ENCODE measurements at places on chromosomes 1 and 21.

- no peak for DNase-seq
Measured at GRCh38 chr1:5901150-5901549, 91.1 kb downstream of the NPHP4 start.

- DNase-seq: no peak
Measured at GRCh38 chr21:7917729-7918128, 2603.7 kb upstream of the TPTE start.

DNA sequence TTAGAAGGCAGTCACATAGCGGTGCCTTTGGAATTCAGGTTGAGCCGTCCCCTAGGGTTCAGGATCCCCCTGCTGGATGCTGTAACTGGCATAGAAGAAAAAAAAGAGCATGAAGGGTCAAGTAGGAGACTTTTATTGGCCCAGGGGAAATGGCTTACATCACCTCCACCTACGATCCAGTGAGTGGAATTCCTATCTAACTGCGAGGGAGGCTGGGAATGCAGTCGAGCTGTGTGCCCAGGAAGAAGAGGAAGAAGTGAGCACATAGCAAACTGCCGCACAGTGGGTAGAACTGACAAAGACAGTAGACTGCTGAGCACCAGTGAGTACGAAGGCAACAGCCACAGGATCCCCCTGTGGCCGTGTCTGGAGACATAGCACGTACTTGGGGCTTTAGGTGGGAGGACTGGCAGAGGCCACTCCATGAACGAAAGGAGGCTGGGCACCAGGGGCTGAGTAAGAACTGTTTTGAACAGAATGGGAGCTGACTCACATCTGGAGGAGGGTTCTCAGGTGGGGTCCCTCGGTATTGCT lies 79.2 kb downstream of the RNF220 start:
- DNase-seq: no peak

GRCh38 chr1:7535934-7536878 lies 234.9 kb upstream of the VAMP3 start:
- DNase-seq: peak; percentile 26

- DNase-seq: no peak
Measured at GRCh38 chr1:246292571-246292970, 214.5 kb downstream of the SMYD3 start.

GRCh38 chr1:20899154-20899972 lies 112.3 kb upstream of the HP1BP3 start:
- DNase-seq: no peak

DNA sequence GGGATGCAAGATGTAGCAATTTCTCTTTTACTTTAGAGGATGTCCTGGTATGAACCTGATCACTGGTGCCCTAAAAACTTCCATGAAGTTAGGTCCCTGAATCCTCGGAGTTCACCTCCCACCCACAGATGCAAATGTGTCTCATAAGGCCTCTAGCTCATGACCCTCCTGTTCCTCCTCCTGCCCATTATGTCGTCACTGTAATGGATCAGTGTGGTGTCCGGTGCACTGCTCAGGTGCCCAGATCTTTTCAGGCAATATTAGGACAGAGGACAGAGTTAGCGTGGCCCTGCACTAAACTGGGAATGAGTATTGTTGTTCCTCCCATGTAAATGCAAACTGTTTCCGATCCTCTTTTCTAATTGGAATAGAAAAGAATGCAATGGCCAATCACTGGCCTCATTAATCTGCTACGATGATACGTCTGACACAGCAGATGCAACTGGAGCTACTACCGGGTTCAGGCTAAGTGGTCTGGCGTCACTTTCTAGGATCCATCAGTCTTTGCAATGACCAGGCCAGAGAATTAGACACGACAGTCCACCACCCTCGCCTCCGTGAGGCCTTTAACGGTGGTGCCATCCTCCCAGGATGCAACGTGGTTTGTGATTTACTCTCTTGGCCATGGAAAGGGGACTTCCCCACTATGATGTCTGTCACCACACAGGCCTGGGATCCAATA lies 3.4 kb upstream of the COL6A2 start:
- no peak for DNase-seq

DNA sequence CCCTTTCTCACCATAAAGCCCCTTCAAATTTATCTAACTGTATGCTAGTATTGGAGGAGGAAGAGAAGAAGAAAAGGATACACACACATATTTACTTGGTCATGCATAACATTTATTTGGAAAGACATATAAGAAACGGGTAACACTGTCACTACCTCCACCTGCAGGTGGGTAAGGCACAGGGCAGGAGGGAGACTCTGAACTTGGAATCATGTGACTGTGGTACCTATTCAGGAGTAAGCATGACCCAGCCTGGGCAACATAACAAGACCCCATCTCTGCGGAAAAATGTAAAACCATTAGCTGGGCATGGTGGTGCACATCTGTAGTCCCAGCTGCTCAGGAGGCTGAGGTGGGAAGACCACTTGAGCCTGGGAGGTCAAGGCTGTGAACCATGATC lies 1.4 kb upstream of the PADI6 start:
- no peak for DNase-seq

DNA sequence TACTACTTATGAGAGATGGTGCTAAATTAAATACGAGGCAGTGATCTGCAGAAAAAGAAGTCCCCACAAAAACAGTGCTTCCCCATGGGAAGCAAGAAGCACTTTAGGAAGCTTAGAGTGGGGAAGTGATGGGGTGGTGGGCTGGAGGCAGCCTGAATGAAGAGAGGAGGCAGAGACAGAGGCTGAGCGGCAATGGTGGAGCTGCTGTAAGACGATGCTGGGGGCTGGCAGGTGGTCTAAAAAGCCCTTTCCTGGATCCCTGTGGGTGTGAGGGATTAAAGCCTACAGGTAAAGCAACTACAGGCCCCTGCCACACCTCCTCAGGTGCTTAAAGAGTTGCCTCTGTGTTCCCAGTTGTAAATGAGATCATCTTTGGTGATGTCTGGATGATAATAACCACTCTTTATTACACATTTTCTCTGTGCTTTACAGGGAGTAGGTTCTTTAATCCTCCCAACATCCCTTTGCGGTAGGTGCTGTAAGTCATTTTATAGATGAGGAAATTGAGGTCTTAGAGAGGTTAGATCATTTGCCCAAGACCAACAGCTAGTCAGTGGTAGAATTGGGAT lies 39.2 kb downstream of the CNN3 start:
- no peak for DNase-seq

DNA sequence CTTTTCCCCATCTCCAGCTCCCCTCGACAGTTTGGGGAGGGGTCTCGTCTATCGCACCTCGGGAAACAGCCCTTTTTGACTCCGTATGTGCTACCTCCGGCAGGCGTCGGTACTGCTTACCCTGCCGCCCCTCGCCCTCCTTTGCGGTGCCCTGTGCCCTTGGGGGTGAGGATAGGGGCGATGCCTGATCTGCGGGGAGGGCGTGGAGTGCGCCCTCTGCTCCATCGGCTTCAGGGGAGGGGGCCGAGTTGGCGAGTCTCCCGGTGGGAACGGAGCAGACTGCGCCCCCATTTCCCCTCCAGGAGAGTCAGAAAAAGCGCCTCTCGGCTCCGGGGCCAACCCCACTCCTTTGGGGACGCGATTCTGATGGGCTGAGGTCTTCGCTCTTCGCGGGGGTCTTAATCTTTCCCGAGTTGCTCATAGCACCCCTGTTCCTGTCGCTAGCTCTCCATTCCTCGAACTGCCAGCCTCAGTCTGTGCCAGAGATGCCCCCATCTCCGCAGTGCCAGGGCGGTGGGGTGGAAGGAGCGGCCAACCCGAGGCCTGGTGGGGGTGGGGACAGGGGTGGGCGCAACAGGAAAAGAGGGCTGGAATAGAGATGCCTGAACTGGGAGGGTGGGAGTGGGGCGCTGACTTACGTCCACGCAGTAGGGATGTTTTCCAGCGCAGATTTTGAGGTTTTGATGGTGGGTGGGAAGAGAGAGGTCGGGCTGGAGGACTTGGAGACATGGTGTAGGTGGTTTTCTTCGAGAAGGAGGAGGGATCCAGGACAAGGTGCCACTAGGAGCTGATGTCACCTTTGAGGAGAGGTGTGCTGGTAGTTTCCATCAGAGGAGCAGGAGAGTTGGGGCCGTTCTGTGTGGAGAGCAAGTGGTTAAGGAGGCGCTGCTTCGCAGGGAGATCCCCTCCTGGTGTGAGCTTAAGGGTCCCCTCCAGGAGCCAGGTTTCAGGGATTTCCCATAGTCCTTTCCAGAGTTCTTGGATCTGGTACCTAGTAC lies 674 bp downstream of the PPFIA4 start:
- DNase-seq: no peak

GRCh38 chr1:11838349-11839272 lies 9.0 kb downstream of the NPPA start:
- peak; percentile 78 for DNase-seq

DNA sequence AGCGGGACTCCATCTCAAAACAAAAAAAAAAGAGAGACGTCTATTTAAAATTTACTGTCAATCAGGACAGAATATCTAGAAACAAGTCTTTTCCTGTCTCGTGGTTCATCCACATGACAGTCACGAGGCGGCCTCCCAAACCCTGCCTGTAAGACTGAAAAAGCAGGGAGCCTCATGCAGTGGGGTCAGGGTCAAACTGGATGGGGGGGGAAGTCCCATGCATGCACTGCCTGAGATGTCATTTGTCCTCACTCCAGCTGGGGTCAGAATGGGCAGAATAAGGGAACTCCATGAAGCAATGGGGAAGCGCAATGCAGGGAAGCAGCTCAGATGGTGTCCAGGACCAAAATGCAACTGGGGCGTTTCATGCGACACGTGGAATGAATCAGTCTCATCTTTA lies 85.5 kb downstream of the PIK3CD start:
- DNase-seq: no peak

- DNase-seq: peak; percentile 37
Measured at GRCh38 chr21:37358397-37358796, 8.2 kb upstream of the DYRK1A start.

- no peak for DNase-seq
Measured at GRCh38 chr1:32100359-32100758, 7.5 kb upstream of the KPNA6 start.

DNA sequence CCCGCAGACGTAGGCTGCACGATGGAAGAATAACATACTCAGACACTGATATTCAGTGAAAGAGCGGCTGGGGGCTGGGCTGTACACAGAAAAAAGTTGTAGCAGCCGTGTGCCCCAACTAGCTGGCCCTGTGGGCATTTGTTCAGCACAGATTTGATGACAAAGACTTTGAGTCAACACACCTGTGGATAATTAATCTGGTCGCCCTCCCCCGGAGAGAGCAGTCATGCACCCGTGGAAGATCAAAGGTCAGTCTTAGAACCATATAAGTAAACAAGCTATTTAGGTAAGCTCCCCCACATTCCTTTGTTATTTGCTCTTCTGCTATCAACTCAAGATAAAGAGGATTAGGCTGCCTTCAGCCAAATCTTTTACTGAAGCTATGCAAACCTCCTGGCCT lies 148.4 kb upstream of the HMCN1 start:
- no peak for DNase-seq

- DNase-seq: no peak
Measured at GRCh38 chr21:41630249-41630648, 122.3 kb upstream of the TMPRSS2 start.

DNA sequence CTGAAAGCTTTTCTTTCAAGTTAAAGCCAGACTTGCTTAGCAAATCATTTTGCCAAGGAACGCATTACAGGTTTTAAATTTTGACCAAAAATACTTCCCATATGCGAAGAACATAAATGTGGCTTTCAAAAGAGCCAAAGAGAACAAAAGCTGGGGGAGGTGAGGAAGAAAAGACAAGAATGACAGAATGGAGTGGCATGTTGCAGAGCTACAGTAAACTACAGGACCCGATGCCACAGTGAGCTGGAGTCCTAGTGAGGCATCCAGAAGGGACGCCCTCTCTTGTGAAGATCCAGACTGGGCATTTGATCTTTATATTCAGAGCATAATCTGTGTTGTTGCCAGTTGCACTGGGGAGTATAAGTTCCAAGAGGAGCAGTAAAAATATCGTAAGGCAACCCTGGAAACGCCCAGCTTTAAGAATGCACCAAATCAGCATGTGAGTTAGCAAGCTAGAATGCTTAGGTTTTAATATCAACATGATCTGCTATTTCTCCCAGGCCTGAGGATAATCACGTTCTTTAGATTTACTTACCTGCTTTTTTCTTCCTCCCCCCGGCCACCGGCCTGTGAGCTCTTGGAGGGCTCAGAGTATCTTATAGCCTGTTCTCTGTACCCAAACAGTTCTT lies 48.4 kb upstream of the HOOK1 start:
- no peak for DNase-seq

DNA sequence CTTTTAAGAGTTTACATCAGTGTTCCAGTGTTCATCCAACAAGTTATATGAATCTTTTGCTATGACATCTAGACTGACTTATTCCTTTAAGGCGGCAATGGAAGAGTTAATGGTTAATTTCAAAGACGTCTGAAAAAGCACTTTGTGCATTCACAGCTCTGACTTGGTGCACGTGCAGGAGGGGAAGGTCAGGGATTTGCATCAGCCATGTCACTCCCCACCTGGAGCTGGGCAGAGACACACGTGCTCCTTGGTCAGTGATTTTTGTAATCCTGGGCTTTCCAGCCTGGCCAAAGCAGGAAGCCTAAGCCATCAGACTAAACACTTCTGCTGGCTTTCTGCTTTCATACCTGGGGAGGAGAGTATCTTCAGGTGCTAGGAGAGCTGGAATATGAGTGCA lies 96.3 kb downstream of the ST3GAL3 start:
- no peak for DNase-seq

GRCh38 chr1:98839840-98840239 lies 164.8 kb downstream of the PLPPR5 start:
- DNase-seq: no peak

DNA sequence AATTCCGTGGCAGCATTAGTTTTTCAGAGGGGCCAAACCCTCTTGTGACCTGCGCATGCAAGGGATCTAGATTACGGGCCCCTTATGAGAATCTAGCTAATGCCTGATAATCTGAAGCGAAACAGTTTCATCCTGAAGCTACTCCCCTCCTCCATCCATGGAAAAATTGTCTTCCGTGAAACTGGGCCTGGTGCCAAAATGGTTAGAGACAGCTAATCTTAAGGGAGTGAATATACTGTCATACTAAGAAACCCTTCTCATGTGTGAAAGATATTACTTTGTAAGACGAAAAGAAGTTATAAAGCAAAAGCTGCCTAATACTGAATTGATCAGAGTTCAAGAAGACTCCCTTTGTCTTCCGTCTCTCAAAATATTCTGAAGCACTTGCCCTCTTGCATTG lies 166.3 kb downstream of the DUSP10 start:
- no peak for DNase-seq

- DNase-seq: no peak
Measured at GRCh38 chr1:247119600-247120407, 15.6 kb upstream of the ZNF669 start.

DNA sequence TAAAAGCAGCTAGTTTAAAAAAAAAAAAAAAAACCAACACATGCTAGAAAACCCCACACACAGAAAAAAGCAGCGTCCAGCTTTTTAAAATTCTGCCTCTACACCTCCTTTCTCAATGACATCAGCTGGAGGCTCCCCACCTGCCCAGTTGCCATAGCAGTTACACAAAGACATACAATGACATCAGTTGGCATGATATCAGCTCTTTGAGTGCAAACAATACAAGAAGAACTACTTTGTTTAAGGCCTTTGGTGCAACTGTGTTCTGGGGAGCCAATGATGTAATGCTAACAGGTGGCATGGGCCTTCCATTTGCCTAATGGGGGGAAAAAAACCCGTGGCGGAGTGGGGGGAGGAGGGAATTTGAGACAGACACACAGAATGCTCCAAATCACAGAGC lies 32.9 kb downstream of the DUSP10 start:
- peak; percentile 67 for DNase-seq
